NCI-H1105 (cell line): ENCODE measurements at places on chromosomes 4 and X.

DNA sequence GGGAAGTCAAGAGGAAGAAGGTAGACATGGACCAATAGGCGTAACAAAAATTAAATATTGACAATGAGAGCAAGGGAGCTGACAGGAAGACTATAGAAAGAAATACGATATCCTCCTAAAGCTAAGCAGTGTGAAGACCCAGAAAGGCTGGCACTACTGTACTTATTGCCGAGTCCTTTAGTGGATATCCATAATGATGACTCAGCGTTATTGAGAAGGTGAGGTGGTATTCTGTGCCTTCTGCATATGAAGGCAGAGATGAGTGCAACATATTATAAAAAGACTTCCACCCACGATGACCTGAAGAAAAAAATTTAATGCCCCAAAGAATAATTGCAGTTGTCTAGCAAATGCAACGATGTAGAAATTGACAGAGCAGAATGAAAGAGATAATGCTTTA lies 13.0 kb upstream of the MCF2 start:
- DNase-seq = no peak

DNA sequence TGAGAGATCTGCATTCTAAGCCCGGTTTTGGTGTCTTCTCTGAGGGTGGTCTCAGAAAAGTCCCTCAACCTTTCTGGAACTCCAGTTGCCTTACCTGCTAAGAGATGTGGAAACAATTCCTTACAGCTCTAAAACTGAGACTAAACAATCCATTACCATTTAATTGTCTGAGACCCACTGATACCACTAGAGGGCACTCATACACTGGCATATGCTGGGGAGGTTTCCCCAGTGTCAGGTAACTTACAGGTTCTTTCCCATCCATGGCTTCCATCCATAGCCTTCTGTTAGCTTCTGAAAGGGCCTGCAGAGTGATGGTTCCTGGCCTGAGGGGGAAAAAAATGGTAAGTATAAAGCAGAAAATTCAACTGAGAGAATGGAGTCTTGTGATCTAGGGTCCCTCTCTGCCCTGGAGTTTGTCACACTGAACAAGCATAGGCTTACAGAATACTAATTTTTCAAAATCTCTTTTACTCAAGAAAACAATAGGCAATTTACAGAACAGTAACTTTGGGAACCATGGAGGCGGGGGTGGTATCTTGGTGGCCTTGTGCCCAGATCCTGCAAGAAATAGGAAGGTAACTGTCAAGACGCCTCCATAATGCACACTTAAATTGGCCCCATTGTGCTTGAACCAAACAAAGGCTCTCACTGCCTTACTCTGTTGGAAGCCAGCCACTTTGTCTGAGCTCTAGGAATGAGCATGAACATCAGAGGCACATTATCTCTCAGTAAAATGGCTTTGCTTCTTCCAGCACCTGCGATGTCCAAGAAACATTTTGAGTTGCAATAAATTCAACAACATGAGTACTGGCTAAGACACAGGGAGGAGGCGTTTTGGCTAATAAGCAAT lies 236.1 kb downstream of the OPHN1 start:
- peak; percentile 5 for DNase-seq

DNA sequence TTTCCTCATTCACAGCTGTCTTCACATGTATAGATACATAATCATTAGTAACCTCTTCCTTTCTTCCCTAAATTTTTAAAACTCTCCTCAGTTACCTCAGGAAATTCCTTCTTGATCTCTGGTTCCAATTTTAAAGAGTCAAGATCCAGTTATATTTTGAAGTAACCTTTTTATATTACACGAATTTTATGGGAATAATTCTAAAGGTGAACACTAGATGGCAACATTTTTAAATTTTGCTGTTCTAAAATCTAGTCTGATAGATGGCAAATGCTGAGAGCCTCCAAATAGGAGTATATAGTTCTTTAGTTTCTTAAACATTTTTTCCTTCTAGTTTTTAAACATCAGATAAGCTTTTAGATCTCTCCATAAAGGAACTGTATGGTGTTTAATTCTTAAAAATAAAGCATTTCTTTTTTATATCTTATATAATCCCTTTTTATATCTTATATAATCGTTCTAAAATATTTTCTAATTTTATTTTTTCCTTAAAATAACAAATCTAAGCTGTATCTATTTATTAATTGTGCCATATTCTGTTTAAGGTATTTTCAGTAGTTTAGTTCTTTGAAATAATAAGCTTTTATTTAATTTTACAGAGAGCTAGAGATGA lies 37.9 kb upstream of the PAPSS1 start:
- DNase-seq = no peak

GRCh38 chrX:150610446-150610845 lies 42.0 kb downstream of the MTM1 start:
- DNase-seq = no peak

- no peak for DNase-seq
These were observed 96.5 kb upstream of the DUSP21 start for GRCh38 chrX:44747317-44747716.

GRCh38 chr4:168744021-168744420 lies 247.2 kb downstream of the PALLD start:
- no peak for DNase-seq

DNA sequence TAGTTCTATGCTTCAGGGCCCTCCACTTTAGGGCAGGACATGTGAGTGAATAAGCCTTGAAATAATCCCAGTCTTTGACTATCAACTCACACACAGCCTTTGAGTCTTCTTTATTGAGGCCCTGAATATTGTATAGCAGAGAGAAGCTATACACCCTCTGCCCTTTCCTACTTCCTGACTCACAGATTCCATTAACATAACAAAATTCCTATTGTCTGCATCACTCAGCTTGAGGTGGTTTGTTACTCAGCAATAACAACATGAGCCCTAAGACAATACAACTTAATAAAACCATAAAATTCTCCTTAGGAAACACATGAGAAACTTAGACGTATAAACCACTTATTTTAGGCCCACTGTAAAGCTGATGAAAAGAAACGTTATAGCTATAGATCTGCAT lies 680.3 kb upstream of the DIAPH2 start:
- DNase-seq = no peak

DNA sequence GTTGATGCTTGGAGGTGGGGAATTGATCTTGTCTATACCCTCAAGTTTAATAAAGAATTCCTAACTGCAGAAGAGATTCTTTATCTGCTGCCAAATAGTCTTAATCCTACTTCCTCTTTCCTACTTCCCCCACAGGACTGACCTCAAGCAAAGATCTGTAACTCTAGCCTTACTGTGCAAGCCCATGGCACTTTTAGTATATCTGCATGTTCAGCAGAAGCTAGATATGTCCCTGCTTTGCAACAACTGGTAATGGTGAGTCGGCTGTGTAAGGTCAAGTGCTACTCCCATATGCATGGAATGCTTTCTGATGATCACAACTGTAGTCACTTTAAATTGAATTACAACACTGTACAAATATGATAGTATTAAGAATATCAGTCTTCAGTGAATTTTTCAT lies 26.3 kb upstream of the PDS5A start:
- DNase-seq = no peak

DNA sequence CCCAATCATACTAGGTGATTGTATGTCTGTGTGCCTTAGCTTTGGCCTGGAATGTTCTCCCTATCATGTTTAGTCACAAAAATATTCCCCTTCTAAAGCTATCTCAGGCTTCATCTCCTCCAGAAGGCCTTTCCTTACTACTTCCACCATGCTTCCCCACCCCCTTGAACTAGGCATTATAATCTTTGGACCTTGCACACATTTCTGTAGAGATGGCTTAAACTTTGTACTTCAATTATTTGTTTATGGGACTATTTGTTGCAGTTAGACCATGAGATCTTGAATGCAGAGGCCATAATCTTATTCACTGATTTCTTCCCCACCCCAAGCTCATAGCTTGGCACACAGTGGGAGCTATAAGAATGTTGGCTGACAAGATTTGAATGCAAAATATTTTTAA lies 262.0 kb upstream of the EDA2R start:
- no peak for DNase-seq

- no peak for DNase-seq
These were observed 180.3 kb upstream of the PPARGC1A start for GRCh38 chr4:24070117-24070516.

- DNase-seq = peak; percentile 15
These were observed 13.4 kb downstream of the ARHGEF6 start for GRCh38 chrX:136767104-136767941.

GRCh38 chr4:179804440-179804839 lies 2362.2 kb upstream of the AGA start:
- DNase-seq = no peak

- DNase-seq = no peak
These were observed 100.7 kb upstream of the FAM9C start for GRCh38 chrX:13144927-13145655.

- no peak for DNase-seq
These were observed 32.7 kb upstream of the MXRA5 start for GRCh38 chrX:3379111-3379510.

DNA sequence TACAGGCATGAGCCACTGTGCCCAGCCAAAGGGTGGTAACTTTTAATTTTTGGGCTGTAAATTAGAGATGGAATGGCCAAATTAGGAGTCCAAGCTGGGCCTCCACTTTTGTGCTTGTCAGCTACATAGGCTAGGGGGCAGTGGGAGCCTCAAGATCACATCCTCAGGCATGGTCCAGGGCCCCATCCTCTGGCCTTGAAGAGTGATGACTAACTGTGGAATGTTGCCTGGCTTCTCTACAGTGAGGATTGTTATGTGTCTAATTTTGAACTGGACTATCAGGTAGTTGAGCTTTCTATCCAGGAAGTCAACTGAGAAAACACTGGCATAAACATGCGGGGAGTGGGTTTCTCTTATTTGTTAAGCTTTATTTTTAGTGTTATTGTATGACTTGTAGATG lies 33.0 kb downstream of the CCNG2 start:
- no peak for DNase-seq

GRCh38 chr4:10506077-10506476 lies 48.9 kb upstream of the ZNF518B start:
- no peak for DNase-seq

DNA sequence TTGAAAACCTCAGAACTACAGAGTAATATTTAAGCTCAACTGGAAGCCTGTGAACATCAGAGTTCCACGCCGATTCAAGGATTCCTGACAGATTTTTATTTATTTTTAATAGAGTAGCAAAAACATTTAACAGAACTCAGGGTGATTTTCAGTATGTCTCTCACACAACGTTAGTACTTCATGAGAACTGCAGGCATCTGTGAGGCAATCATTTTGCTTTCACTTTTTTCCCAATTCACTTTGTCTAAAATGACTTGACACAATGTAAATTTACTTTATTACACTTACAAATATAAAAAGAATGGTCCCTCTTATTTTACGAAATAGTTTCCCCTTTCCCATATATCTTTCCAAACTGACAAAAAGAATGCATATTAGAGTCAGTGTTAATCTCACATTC lies 869.5 kb upstream of the EPHA5 start:
- DNase-seq = no peak

DNA sequence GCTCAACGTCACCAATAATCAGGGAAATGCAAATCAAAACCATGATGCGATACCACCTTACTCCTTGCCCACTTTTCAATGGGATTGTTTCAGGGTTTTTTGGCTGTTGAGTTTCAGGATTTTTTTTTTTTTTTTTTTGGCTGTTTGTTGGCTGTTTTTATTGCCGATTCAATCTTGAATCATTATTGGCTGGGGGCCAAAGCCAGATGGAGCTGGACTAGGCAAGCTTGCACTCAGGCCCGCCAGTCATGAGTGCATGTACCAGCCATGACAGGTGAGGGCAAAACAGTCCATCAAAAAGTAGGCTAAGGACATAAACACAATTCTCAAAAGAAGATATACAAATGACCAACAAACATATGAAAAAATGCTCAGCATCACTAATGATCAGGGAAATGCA lies 13.3 kb downstream of the YIPF7 start:
- DNase-seq = peak; percentile 19

GRCh38 chr4:23279377-23279986 lies 586.7 kb downstream of the GBA3 start:
- no peak for DNase-seq

- no peak for DNase-seq
These were observed 14.2 kb downstream of the ZNF518B start for GRCh38 chr4:10442976-10443375.

- DNase-seq = no peak
These were observed 107.3 kb downstream of the SH3RF1 start for GRCh38 chr4:169163495-169163894.

GRCh38 chr4:98930311-98930865 lies 1.5 kb upstream of the EIF4E start:
- no peak for DNase-seq

DNA sequence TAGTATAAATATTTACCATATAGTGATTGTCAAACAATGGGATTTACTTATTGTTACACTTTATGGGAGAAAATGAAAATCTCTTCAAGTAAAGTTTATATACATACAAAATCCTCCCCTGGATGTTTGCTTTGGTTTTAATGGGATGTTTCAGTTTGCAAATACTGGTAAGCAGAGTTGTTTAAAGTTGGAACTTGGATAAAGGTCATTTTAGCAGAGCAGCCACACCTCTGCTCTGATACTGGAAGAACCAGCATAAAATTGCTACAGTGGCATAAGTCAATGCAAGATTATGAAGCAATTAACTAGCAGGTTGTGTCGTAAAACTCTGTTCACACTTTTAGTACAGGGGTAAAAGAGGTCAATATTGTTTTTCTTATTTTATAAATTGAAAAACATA lies 101.2 kb downstream of the TRAPPC11 start:
- no peak for DNase-seq

GRCh38 chrX:2502668-2503519 lies 2.1 kb upstream of the DHRSX start:
- no peak for DNase-seq

GRCh38 chrX:39212456-39212855 lies 411.2 kb downstream of the MID1IP1 start:
- no peak for DNase-seq

DNA sequence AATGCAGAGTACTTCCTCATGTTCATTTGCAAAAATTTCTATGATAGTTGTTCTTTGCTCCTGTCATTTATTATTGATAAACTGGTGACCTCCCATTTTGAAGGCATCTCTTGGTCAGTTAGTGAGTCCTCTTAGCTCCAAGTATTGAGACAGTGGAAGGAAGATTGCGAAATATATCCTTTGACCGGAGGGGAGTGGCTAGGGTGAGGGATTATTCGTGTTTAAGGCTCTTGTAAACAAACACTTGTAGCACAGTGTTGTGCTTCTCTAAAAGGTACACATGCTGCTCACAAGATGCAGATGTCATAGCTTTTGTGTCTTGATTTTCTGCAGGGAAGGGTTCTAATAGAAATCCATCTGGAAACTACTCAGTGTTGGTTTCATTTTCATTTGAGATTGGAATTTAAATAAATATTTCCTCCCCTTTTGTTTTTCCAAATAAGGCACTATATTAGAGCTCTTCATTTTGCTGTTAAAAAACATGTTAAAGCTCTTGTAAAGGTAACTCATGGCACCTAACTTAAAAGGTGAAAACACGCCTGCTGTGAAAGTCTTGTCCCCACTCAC lies 21.8 kb downstream of the TXLNG start:
- no peak for DNase-seq

DNA sequence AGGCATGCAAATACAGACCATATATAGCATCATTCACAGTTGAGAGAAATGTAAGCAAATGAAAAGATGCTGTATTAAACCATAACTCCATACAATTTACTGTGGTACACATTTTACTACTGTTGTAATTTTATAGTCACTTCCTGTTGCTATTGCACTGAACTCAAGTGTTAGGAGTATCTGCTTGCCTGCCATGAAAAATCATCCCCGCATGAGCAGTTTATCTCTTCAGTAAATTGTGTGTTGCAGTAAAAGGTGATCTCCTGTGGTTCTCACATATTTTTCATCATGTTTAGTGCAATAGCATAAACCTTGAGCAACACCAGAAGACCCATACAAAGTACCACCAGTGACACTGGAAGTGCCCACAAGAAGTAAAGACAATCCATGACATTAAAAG lies 1153.4 kb downstream of the FAT4 start:
- DNase-seq = no peak
